ENCODE measurements at places on chromosomes 3 and 15.

DNA sequence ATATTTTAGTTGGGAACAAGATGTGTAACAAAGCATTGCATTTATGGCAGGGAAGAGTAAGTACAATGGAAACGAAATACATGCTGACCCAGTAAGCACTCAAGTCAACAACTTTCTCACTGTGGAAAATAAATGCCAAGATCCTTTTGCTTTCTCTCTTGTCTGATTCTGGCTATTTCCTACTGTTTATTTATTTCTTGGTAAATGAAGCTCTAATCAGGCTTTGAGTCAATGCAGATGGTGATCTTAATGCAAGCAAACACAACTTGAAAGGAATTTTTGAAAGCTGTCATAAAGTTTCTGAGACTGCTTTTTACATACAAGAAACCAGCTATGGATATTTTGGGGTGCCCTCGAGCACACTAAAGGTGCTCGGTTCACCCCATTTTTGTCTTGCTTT is 624.8 kb downstream of the MAGI1 start:
- no peak for DNase-seq

GRCh38 chr3:129684270-129684669 is 77.8 kb upstream of the PLXND1 start:
- DNase-seq = no peak

DNA sequence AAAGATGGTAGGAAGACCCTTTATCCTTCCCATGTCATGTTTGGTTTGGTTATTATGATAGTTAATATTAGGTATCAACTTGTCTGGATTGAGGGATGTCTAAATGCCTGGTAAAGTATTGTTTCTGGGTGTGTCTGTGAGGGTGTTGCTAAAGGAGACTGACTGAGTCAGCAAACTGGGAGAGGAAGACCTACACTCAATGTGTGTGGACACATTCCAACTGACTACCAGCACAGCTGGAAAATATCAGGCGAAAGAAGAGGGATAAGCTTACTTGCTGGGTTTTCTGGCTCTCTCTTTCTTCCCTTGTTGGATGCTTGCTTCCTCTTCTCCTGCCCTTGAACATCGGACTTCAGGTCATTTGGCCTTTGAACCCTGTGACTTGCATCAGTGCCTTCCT is 1227.6 kb upstream of the EPHA6 start:
- no peak for DNase-seq

DNA sequence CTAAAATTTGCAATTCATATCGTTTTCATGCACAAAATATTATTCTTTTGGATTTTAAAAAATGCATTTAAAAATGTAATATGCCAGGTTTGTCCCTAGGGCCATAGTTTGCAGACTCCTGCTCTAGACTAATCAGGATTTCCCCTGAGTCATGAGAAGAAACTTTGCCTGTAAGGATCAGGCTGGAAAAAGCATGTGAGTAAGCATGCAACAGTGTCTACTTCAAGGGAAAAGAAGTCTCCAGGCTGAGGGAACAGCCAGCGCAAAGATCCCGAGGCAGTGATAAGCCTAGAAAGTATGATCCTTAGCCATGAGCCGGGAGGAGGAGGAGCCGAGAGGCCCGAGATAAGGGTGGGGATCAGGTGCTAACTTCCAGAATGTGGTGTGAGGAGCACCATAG is 382.8 kb upstream of the CFAP20DC start:
- DNase-seq = no peak

- no peak for DNase-seq
These were observed 372.8 kb downstream of the CTNNB1 start for GRCh38 chr3:41572092-41572491.

DNA sequence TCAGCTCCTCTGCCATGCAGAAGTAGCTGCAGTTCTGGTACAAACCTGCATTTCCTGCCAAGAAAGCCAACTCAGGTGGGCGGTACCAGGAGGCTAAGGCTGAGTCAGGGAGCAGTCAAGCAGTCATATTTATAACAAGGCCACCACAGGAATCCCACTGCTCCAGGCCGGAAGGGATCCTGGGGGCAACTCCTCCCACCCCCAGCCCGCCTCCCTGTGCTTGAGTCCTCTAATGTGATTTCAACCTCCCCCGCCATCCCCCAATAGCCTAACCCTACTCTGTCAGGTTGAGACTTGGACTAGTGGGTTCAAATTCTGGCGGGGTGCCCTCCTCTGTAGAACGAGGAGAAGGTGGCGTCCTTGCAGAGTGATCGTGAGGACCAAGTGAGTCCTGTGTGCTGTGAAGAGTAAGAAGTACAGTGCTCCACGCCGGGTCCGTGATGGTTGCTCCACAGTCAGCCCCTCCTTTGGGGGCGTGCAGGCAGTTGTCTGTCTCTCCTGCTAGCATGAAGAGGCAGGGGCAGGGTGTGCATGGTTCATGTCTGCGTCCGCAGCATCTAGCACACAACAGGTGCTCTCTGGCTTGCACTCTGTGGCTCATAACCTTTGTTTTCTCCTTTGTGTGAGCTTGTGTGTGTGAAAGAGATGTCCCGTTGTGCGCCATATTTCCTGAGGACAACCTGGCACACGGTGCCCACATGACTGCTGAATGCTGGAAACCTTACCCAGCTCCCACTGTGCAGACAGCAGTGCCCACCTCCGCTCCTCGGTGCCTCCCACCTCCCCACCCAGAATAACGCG is 78.3 kb downstream of the SMAD6 start:
- peak; percentile 39 for DNase-seq

DNA sequence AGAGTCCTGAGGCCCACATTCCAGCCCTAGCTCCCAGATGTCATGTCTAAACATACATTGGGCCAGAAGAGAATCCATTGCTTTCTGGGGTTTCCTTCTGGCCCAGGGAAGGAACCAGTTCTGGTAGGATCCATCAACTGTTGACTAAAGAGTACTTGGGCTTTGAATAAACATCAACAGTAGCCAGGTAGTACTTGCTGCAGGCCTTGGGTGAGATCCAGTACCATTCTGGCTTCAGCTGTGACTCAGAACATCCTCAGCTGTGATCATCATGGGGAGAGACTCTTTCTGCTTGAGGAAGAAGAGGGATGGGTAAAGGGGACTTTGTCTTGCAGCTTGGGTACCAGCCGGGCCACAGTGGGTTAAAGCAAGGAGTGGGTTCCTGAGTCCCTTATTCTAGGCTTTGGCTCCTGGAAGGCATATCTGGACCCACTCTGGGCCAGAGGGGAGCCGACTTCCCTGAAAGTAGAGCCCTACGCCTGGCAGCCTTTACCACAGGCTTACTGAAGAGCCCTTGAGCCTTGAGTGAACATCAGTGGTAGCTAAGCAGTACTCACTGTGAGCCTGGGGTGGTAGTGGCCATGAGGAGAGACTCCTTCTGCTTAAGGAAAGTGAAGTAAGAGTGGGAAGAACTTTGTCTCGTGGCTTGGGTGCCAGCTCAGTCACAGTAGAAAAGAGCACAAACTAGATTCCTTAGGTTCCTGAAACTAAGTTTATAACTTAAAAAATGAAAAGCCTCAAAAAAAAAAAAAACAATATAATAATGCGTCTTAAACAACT is 128.3 kb downstream of the GOLIM4 start:
- no peak for DNase-seq

- DNase-seq = peak; percentile 4
These were observed 107.0 kb downstream of the SHOX2 start for GRCh38 chr3:157999246-157999645.

GRCh38 chr3:185558395-185558794 is 6.0 kb upstream of the LIPH start:
- no peak for DNase-seq

- no peak for DNase-seq
These were observed at the start of gene LTF for GRCh38 chr3:46464326-46465195. LTF (minus strand) TSS chr3:46464905; CDS start chr3:46464867, 38 bp downstream.

DNA sequence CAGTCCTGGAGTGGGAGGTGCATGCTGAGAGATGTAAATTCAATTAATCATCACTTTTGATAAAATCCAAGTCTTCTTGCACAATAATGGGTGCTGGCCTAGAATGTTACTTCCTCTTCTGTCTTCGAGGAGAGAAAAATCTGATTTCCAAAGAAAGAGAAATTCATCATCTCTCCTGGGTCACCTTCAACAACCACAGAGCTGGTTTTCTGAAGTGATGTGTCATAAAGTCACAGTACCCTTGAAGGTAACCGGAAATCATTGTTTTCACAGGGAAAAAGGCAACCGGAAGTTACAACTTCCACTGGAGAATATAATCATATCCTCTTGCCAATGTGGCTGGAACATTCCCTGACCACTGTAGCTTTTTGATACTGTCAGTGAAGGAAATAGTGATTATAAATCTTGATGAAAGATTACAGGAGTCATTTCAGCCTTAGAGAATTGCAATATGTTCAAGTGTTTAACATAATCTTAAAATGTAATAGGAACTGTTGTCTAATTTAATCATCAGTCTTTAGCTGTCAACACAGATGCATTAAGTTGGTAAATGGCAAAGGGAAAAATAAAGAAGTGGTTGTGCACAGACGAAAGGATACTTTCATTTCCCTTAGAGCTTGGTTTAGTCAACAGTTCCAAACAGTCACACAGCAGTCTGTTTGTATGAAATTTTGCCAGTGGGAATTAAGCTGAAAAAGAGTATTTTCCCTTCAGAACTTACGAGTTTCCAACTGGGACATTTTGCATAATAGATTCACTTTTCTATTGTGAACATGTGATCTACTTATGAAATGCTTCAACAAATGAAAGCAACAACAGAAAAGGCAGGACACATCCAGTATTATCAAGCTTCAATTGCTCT is 106.5 kb upstream of the SLC4A7 start:
- peak; percentile 92 for DNase-seq

DNA sequence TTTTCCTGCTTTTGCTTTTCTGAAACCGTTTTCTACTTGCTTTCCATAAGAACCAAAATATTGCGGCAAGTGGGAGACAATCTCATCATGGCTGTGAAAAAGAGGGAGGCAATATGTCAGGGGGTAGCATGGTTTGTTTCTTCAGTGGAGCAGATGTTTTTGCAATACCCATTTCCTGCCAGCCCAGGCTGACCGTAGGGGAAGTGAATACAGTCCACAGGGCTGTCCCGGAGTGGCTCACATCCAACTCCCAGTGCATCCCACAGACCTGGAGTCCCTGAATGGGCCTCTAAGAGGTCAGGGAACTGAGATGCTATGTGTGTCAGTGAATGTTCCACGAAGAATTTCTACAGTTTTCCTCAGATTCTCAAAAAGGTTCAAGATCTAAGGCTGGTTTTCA is 69.6 kb downstream of the EPHB1 start:
- DNase-seq = peak; percentile 61

Data from dermis blood vessel endothelial cell (primary cell).